ENCODE measurements at places on chromosomes 7 and 10. TPM values are rescaled to one million over a fixed set of nuclear protein-coding genes. Genes with fewer than 3 reads are reported as not detected.

The TMEM176A gene
- total RNA-seq: 50.8 TPM

- no peak for DNase-seq
Observed at GRCh38 chr10:123096452-123096851, 39.3 kb upstream of the HMX3 start.

- no peak for DNase-seq
Observed at GRCh38 chr7:91330191-91330808, 66.1 kb downstream of the FZD1 start.

The GIMAP4 gene
- total RNA-seq: 23.8 TPM

DNA sequence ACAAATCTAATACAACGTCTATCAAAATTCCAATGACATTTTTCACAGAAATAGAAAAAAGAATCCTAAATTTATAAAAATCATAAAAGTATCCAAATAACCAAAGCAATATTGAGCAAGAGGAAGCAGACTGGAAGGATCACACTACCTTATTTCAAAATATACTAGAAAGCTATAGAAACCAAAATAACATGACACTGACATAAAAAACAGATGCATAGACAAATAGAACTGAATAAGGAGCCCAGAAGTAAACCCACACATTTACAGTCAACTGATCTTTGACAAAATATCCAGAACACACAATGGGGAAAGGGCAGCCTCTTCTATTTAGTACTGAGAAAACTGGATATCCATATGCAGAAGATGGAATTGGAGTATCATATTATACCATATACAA is 217.5 kb downstream of the MACC1 start:
- no peak for DNase-seq

The FGL2 gene
- total RNA-seq: 28.0 TPM

- no peak for DNase-seq
Observed at GRCh38 chr7:39847227-39847626, 102.8 kb upstream of the CDK13 start.

The FAM25C gene
- total RNA-seq: not detected

DNA sequence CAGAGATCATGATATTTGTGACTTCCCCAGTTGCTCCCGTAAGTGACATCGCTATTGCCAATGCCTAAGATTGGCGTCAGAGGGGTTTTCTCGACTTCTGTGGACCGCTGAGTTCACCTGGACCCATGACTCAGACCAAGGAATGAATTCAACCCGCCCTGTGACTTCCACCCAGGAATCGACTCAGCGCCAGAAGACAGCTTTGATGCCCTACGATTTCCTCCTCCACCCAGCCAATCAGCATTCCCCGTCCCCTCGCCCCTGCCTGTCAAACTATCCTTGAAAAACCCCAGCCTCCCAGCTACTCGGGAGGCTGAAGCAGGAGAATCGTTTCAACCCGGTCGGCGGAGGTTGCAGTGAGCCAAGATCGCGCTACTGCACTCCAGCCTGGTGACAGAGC is 58.3 kb downstream of the MICALL2 start:
- peak; percentile 10 for DNase-seq
